Stimulated activated CD4-positive, alpha-beta T cell treated with anti-CD3 and anti-CD28 coated beads, Interleukin-4, amount 100 ng/mL, for 4 hours (primary cell): ENCODE measurements at places on chromosomes 3 and 15.
A peak's percentile ranks its signal among the peaks of the same experiment; 100 is the strongest.

GRCh38 chr3:43038010-43038409 is 58.9 kb downstream of the GASK1A start:
- DNase-seq: no peak

- DNase-seq: no peak
Measured at GRCh38 chr3:71393093-71393492, 190.4 kb downstream of the FOXP1 start.

GRCh38 chr3:184687363-184688015 is 24.4 kb downstream of the MAGEF1 start:
- DNase-seq: no peak

DNA sequence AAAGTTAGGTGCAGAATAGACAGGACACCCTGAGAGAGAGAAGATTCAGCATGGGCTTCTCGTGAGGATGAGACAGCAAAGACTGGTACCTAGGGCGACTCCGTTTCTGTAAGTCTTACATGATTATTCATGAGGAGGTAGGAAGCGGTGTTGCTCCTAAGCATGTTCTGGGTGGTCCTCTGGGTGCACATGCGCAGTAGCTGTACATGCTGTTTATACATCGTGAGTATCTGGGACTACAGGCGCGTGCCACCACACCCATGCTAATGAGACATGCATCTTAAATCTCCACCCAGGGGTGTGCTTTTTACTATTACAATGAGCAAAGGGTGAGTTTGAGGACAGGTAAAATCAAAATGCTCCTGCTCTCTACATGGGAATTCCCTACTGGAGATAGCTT is 12.3 kb downstream of the ALPK3 start:
- no peak for DNase-seq

GRCh38 chr15:82044373-82045178 is 1.2 kb downstream of the MEX3B start:
- peak; percentile 29 for DNase-seq

DNA sequence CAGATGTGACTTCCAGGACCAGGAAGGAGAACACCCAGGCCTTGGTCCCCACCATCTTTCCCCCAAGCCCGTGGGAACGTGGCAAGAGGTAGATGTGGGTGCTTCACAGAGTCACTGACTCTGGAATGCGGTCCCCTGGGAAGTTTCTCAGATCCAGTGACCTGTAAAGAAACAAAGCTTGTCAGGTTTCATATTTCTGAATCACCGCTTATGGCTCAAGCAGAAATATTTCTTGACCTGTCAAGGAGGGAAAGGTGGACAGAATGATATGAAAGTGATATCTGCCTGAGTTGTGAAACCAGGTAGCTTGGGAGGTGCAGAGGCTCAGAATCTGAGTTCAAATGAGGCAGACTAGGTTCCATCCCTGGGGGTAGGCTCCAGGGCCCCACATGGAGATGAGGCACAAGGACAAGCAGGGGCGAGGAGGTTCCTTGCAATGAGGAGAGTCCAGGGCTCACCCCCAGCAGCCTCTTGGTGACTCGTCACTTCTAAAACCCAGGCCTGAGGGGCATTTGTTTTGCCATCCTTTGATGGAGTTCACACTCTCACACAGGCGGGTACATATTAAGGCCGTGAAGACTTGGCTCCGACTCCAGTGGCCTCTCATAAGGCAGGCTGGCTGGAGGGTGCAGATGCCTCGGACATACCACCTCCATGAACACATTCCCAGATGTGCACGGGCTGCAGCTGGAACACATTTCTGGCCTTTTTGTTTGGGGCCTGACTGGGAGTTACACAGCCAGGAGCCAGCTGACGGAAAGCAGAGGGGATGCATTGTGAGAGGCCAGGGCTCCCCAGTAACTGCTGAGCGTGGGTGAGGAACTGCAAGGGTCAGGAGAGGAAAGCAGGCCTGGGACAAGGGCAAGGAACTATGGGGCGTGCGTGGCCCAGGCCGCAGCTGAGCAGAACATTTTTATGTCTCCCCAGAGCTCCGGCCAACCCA is 1.3 kb downstream of the CILP start:
- no peak for DNase-seq
